ENCODE measurements at places on chromosomes 5 and 9.

- no peak for DNase-seq
Observed at GRCh38 chr5:66967102-66967501, 229.5 kb downstream of the CD180 start.

- DNase-seq = no peak
Observed at GRCh38 chr9:35789541-35789940, 1.9 kb upstream of the NPR2 start.

DNA sequence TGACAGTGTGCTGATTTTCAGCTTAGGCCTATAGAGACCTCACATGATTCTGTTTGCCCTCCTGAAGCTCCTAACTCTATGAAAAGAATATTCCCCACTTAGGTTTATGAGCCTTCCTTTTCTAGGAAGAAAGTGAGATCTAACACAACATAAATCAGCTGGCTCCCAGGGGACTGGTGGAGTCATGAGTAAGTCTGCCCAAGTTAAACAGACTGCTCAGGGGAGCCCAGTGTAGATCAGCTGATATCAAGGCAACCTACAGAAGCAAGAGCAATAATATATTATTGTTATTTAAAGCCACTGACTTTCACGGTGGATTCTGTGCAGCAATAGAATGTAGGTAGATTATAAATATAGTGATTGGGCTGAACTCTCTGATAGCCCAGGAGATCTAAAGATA is 1978.6 kb upstream of the CDH6 start:
- no peak for DNase-seq

GRCh38 chr9:138122676-138123075 is 245.1 kb downstream of the CACNA1B start:
- no peak for DNase-seq

GRCh38 chr9:119052339-119053030 is 316.8 kb downstream of the BRINP1 start:
- no peak for DNase-seq

DNA sequence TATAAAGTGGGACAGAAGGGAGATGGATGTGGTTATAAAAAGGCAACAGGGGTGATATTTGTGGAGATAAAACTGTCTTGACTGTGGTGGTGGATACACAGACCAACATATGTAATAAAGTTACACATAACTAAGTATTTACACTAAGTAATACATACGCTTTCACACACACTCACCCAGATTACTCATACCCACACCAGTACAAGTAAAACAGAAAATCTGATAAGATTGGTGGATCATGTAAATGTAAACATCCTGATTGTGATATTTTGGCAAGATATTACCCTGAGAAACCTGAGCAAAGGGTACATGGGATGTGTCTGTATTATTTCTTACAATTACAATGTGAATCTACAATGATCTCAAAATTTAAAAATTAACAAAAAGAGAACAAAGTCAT is 53.3 kb upstream of the SLIT3 start:
- no peak for DNase-seq
